ENCODE measurements at places on chromosomes 12 and 14. TPM values are rescaled to one million over a fixed set of nuclear protein-coding genes. Genes with fewer than 3 reads are reported as not detected.

Gene PRIM1
- 5.7 TPM for total RNA-seq

Gene KCNH5
- total RNA-seq: under 0.01 TPM

Gene GSC
- total RNA-seq: not detected

Gene DIO3
- not detected for total RNA-seq

Gene KRT71
- total RNA-seq: not detected

All from smooth muscle cell of the coronary artery (primary cell).